ENCODE measurements at places on chromosomes 7 and 10.

- DNase-seq, result no peak
These were observed 526.5 kb downstream of the PARD3 start for GRCh38 chr10:34288634-34289033.

- DNase-seq, result no peak
These were observed 3.9 kb downstream of the FAM241B start for GRCh38 chr10:69633673-69634635.

DNA sequence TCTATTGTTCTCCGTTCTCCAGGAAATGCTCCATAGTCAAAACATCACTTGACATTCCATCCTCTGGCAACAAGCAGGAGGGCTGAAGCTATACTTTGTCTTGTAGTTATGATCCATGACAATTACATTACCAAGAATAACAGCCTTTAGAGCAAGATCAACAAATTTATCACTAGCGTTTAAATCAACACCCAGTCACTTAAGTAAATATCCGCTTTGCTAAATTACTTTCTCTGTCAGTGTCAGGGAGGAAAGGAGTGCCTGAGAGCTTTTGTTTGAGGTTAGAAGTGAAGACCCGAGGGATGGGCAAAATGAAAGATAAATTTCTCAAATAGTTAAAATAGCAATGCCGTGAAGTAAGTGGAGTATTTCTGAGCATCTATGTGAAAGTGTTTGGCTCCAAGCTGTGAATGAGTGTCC is 236.1 kb upstream of the BMPER start:
- no peak for DNase-seq

DNA sequence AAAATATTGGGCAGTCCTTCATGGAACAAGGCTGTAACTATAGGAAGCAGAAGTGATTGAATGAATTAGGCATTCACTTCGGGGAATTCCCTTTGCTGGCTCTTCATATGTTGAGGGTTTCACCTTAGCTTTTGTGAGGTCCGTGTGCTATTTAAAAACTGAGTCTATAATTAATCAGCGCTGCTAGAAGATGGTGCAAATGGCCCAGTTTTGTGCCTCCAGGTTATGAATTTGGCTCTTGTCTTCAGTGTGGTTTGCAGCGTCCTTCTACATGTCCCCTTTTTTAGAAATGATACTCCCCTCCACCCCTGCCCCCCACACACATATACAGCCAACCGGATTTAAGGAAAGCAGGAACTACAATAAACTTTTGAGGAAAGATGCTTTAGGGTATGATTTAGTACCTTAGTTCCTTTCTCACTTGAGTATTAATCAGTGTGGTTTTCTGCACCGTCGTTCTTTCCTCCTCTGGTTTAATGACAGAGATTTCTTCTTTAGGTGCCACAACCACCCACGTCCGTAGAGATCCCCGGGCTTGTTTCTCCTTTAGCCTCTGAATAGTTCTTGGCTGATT is 110.6 kb upstream of the SAMD8 start:
- no peak for DNase-seq

DNA sequence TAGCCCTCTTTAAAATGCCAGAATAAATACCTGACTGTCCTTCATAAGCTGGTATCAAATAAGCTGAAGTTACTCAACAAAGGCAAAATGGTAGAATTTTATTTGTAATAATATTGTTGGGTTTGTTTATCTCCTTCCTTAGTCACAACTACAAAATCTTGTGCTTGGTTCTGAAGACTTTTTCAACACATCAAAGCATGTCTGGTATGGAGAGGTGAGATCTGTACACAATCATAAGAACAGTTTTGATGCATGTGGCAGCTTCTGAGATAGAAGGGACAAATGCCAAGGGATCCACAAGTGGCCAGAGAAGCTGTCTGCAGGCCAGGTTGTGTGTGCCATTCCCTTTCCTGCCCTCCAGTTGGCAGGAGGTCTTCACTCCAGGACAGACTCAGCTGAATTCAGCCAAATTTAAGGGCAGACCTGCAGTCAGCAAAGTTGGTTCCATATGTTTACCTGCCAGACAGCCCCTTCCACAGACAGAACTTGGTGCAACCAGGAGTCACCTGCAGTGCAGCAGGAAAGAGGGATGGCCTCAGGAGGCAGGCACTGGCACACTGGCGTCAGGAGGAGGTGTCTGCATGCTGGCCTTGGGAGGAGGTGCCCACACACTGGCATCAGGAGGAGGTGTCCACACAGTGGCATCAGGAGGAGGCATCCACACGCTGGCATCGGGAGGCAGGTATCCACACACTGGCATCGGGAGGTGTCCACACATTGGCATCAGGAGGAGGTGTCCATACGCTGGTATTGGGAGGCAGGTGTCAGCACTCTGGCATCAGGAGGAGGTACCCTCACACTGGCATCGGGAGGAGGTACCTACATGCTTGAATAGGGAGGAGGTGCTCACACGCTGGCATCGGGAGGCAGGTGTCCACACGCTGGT is 93.1 kb upstream of the IKZF1 start:
- no peak for DNase-seq

DNA sequence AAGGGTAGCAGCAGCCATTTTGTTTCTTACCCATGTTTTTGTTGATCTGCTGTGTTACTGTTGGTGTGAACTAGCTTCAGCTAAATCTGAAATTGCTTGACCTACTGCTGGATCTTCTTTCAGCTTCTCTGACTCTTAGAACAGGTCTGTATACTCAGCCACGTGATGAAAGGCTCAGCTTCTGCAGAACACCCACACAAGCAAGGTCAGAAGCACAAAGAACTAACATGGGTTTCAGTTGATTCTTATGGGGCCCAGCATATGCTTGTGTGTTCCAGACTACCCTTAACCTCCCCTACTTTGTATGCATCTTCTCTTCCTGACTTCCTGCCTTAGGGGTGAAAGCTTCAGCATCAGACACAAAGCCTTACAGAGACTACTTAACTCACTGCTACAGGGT is 186.8 kb downstream of the HGF start:
- no peak for DNase-seq

DNA sequence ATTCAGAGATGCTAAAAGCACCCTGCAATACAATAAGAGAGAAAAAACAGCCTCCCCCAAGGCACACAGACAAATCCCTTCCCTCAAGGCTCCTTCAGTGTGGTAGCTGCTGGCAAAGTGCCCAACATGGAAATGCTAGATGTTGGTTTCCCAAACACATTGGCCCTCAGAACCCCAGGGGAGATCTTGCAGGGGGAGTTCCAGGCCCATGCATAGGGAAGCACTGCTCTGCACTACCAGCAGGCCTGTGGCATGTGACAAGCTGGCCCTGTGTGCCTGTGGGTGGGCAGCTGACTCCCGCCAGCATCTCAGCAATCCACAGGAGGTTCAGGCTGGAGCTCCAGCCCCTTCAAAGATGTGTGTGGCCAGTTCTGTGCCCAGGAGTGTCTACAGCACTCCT is 16.8 kb upstream of the CSGALNACT2 start:
- DNase-seq, result no peak

DNA sequence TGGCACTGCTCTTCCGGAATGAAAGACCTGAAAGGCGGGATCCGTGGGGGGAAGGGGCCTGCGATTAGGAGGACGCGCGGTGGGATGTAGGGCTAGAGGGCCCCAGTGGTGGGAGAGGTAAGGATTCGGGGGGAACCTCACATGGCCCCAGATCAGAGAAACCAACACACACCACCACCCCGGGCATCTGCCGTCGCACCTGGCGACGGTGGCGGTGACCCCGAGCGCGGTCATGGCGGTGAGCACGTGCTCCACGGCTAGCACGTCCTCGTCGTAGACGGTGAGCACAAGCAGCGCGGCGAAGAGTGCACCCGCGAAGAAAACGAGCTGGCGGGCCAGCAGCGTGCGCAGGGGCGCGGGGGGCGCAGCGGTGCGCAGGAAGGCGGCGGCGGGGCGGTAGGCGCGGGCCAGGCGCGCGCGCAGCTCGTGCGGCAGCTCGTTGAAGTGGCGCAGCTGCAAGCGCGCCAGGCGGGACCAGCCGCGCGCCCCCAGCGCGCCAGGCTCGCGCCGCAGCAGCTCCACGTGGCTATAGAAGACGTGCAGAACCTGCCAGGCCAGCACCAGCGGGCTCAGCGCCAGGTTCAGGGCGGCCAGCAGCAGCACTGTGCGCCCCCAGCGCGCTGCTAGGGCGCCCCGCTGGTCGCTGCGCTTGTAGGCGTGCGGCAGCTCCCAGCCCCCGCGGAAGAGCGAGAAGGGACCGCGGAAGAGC is 5.7 kb downstream of the ATG9B start:
- DNase-seq, result no peak

DNA sequence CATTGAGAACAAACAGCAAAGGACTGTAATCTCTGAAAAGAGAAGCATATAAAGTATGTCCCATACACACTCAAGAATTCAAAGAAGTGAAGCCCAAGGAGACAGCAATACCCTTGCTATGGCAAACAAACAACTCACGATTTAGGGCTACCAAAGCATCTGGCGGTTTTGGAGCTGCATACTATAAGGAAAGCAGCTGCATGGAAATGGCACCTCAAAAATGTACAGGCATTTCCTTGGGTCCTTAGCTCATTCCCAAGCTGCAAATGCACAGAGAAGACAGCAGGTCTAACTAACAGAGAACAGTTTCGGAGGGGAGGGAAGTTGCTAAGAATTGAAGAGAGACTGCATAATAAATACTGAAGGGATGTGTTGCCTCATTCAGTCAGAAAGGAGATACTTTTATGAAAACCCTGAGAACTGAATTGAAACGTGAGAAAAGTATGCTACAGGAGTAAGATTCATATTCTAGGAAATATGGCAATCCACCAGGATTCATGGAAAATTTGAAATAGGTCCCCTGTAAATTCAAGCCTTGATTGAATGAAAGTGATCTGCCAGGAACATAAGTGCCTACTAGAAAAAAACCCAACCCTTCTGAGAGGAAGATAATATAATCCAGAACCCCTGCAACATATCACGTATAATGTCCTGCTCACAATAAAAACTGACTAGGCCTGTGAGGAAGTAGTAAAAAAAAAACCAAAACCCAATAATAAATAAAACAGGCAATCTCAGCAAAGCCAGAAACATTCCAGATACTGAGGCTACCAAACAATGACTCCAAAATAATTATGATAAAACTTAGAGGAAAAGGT is 36.4 kb downstream of the CUBN start:
- DNase-seq, result no peak

- no peak for DNase-seq
These were observed 79.1 kb downstream of the VTI1A start for GRCh38 chr10:112526139-112526538.

DNA sequence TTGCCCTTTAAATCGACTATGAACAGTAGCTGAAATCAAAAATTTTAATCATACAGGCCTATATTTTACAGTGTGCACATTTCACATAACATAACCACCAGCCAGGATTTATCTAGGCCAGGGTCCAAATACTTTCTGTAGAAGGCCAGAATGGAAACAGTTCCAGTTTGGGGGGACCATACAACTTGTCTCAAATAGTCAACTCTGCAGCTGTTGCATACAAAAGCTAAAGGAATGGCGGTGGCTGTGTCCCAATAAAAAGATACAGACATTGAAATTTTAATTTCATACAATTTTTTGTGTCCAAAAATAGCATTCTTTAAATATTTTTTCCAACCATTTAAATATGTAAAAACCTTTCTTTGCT is 742 bp upstream of the TYSND1 start:
- no peak for DNase-seq

DNA sequence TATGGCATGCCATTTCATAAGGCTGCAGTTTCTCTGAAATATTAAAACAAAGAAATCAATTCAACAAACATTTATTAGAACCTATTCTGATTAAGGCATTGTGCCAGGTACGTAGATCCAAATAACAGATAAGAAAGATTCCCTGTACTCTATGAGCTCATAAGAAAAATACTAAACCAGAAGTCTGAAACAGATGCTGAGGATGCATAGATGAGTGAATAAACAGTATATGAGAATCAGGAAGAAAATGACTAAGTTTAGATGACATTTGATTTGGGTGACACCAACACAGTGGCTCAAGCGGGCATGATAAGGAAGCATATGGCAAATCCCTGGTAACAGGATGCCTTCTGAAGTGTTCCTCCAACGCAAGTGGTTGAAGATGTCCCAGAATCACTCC is 477.2 kb downstream of the PARD3 start:
- DNase-seq, result no peak

DNA sequence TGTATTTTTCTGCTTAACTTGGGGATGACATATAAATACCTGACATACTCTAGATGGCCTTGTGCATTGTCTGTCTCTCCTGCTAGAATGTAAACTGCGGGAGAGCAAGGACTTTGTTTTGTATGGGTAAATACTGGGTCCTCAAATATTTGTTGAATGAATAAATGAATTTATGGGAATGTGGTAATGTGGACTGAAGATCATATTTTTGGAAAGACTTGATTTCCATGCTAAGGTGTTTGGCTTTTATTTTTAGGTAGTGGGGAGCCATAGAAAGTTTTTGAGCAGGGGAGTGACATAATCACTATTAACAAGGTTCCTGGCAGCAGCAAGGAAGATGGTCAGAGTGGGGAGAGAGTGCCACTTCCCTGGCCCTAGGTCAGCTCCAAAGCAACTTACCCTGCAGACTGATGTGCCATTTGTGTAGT is 27.0 kb downstream of the UBTD1 start:
- DNase-seq, result no peak

DNA sequence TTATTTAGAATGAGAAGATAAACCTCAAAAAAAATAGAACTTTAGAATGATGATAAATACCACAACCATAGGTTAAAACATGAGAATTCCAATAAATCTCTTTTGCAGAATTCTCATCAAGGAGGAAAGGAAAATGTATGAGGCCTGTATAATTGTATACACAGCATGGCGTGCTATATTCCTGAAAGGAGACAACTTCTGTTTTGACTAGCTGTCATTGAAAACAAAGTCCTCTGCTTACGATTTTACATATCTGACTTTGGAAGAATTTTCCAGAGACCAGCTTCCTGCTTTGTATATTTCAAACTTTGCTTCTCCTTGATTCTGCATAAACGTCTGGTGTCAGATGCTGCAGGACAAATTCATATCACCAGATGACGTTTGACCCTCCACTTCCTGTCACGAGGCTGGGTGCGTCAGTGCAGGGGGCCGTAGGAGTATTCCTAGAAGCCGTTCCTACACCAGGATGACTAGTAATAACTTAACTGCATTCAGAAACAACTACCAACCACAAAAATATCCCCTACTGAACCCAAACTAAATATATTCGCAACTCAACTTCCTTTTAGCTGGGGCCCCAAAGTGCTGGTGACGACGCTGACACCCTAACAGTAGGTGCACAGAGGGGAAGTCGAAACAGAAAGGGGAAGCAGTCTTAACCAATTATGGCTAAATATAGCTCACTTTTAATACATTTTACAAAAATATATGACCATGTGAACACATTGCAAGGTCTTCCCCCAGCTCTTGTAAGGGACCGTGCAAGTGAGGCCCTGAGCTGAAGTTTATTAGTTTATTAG is 178.6 kb upstream of the INHBA start:
- DNase-seq, result peak; percentile 64

GRCh38 chr7:45027774-45028114 is 27.7 kb downstream of the CCM2 start:
- no peak for DNase-seq

- DNase-seq, result no peak
These were observed 414.5 kb upstream of the COBL start for GRCh38 chr7:51731075-51731474.

GRCh38 chr10:123618224-123618623 is 47.9 kb upstream of the GPR26 start:
- no peak for DNase-seq

- no peak for DNase-seq
These were observed 66.9 kb downstream of the SLC29A4 start for GRCh38 chr7:5349437-5350173.

- DNase-seq, result no peak
These were observed 86.5 kb upstream of the KDM7A start for GRCh38 chr7:140263277-140263676.

- no peak for DNase-seq
These were observed 75.2 kb upstream of the PRR15 start for GRCh38 chr7:29488203-29488970.

Measured in stimulated activated CD8-positive, alpha-beta memory T cell treated with anti-CD3 and anti-CD28 coated beads, Interleukin-15, amount 100 ng/mL, for 4 hours (primary cell).